Activated T-cell treated with anti-CD3 and anti-CD28 coated beads, Interleukin-2, amount 50 U/mL, for 48 hours (primary cell): ENCODE measurements at places on chromosomes 5 and 9.

DNA sequence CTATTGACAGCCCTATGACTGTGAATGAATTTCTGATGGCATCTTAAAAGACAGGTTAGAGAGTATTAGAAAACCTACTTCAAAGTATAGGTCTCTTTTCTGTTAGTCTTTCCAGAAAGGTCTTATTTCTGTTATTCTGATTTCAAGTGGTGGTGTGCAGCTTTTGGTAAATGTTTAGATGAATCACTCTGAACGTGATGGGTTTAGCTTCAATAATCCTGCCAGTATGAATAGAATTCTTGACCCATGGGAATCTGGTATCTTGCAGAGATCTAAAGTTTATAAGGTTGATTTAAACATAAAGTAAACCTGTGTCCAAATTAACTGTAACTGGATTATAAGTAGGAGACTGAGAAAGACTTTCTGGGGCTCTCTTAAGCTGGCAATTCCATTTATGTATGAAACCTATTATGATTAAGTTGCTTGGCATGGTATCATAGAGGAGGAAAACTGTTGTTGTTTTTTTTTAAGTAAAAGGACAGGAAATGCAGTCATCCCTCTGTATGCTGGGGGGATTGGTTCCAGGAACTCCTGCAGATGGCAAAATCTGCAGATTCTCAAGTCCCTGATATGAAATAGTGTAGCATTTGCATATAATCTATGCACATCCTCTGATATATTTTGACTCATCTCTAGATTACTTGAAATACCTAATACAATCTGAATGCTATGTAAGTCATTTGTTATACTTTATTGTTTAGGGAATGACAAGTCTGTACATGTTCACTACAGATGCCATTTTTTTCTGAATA is 77.0 kb upstream of the ADAMTS19 start:
- DNase-seq: no peak

- no peak for DNase-seq
These were observed 116.0 kb downstream of the KCNN2 start for GRCh38 chr5:114477816-114478334.

DNA sequence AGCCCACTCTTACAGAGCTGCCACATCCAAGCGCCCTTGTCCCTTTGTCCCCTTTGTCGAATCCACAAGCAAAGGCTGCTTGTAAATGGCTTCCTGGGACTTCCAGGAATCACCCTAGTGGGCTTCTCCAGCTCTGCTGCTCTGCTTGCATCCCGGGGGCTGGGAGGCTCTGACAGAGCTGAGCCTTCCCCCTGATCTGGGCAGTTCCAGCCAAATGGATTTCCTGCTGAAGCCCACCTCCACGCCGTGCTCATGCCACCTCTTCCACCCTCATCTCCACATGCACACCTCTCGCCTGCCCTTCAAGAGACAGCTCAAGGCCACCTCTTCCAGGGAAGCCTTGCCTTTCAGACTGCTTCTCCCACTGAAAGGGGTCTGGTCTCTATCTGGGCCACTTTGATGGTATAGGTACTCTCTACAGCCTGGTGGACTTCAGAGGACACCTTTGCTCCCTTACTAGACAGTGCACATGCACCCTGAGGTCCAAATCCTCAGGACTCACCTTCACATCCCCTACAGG is 106.2 kb downstream of the LHFPL2 start:
- no peak for DNase-seq

DNA sequence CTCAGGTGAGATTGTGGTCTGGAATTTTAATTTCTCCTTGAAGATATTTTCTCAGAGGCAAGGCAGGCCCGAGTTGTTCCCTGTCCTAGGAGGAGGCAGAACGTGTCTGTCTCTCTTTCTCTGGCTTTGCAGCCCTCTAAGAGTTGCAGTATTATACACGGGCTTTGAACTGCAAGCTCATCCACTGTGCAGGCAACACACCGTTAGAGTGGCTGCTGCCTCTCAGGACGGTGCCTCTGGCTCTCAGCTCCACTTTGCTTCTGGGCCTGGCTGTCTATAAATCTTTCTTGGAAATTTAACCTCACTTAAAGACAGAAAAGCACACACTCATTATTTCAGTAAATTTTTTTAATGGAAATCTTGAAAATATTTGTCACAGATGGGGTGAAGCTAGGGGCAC is 170.1 kb upstream of the ADCY2 start:
- no peak for DNase-seq

DNA sequence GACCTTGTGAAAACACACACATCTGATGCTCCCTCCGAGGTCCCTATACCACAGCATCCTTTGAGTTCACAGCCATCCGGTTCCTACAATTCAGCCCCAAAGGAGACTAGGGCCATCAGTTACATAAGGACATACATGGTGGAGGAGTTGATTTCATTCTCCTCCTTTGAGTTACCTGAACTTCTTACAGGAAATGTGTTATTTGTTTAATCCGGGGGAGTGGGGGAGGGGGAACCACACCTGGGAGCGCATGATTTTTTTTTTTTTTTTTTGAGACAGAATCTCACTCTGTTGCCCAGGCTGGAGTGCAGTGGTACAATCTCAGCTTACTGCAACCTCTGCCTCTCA is 30.7 kb downstream of the SEMA4D start:
- no peak for DNase-seq

GRCh38 chr5:88722546-88723073 is 160.4 kb downstream of the MEF2C start:
- no peak for DNase-seq

- no peak for DNase-seq
These were observed 111.3 kb downstream of the RXRA start for GRCh38 chr9:134437403-134438194.

GRCh38 chr5:21574961-21575360 is 1278.2 kb downstream of the CDH12 start:
- DNase-seq: no peak

- no peak for DNase-seq
These were observed 151.9 kb downstream of the ELAVL2 start for GRCh38 chr9:23674016-23674585.

GRCh38 chr5:79929095-79929494 is 62.0 kb downstream of the MTX3 start:
- no peak for DNase-seq

DNA sequence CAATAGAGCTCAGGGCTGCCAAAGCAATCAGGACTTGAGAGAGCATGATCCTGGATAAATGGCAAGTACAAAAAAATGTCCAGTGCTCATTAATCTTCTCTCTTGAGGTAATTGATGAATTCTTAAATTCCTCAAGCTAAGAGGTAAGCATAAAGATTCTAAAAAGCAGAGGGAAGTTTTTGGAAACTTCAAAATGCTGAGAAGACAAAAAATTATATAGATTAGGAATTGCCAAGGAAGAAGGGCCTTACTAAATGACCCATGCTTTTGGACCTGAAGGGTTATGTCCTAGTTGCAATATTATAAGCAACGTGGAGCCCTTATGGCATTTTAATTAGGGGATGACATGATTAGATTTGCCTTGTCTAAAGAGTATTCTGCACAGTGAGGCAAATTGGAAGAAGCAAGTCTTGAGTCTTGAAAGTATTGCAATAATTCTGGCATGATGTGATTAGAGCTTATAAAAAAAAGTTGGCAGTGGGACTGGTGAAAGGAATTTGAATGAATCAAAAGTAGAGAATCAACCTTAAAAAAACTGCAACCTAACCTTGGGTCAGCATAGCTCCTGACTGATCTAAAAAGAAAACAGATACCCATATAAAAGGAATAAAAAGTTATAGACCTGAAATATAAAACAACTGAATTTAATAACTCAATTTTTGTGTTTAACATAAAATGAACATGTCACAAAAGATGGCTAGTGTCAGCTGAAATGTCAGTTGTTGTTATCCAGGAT is 323.8 kb upstream of the ARRDC3 start:
- DNase-seq: no peak

GRCh38 chr5:130529111-130529510 is 624.8 kb downstream of the CHSY3 start:
- DNase-seq: no peak

GRCh38 chr9:70374962-70375618 is 39.4 kb downstream of the KLF9 start:
- DNase-seq: no peak

DNA sequence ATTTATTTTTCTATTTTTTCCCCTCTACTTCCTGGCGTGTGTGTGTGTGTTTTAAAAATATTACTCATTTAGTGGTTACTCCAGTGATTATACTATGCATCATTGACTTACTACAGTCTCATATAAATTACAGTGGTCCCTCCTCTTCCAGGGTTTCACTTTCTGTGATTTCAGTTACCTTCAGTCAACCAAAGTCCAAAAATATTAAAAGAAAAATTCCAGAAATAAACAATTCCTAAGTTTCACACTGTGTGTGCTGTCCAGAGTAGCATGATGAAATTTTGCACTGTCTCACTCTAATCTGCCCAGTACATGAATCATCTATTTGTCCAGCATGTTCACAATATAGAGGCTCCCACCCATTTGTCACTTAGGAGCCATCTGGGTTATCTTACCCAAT is 47.4 kb upstream of the CCDC112 start:
- no peak for DNase-seq

GRCh38 chr5:142626099-142626498 is 59.8 kb downstream of the FGF1 start:
- no peak for DNase-seq

GRCh38 chr9:88777498-88778312 is 213.6 kb upstream of the S1PR3 start:
- no peak for DNase-seq

GRCh38 chr9:113964495-113965170 is 88.5 kb downstream of the ZNF618 start:
- no peak for DNase-seq

- DNase-seq: no peak
These were observed 468.2 kb upstream of the MEF2C start for GRCh38 chr5:89351222-89351621.

GRCh38 chr5:102924963-102925362 is 169.9 kb downstream of the PAM start:
- no peak for DNase-seq

- no peak for DNase-seq
These were observed 59.0 kb upstream of the KLF4 start for GRCh38 chr9:107548298-107549142.

- no peak for DNase-seq
These were observed 9.6 kb downstream of the MTMR12 start for GRCh38 chr5:32302835-32303754.

- peak; percentile 48 for DNase-seq
These were observed 13.7 kb downstream of the NOTCH1 start for GRCh38 chr9:136531904-136532798.

DNA sequence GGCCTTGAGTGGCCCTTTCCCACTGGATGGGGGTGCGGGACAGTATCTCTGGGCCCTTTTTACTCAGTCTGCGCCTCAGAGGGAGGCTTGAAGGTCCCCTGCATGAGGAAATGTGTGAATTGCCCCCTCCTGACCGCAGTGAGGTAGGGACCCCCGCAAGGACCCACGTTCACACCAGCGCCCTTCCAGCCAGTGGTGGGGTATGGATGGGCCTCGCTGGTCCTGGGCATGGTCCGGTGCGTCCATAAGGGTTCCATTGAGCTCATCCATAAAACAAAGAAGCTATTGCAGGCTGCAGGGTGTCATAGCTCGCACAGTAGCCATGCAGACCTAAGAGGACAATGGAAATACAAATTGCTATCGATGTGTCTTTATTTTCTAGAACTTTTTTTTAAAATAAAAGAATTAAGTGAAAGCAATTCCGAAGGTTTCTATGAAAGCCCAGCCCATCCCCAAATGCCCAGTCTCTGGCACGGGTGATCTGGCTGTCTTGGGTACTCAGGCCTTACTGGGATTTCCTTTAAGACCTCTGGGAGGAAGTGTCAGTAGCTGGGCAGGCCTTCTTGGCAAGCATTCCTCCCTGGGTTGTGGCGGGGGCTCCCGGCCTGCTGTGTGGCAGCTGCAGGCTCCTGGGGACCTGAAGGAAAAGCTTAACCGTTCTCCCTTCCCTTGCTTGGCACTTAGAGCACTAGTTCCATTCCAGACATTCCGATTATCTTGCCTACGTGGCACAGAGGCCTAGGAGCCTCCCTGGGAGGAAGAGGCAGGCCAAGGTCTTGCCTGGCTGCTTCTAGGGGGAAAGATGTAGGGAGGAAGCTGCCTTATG is 1.5 kb upstream of the SEMA5A start:
- DNase-seq: no peak
